AG08395 (cell line): ENCODE measurements at places on chromosomes 4 and X.

DNA sequence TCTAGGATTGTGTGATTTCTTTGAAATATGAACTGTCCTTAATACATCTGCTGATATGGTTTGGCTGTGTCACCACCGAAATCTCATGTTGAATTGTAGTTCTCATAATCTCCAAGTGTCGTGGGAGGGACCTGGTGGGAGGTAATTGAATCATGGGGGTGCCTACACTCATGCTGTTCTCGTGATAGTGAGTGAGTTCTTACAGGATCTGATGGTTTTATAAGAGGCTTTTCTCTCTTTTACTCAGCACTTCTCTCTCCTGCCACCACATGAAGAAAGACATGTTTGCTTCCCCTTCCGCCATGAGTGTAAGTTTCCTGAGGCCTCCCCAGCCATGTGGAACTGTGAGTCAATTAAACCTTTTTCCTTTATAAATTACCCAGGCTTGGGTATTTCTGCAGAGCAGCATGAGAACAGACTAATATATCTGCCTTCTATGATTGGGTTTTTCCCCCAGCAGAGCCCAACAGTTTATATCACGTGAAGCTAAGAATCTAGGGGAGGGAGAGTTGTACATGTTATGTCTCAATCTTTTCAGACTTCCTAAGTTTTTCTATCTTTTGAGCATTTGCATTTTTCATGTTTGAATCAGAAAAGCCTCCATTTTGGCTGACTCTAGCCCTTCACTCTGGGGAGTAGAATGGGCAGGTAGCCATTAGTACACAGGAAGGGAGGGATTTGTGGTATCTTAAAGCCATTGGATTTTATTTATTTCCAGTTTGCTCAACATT, 58.9 kb downstream of the PLAC1 start:
- DNase-seq = peak; percentile 76

GRCh38 chr4:105399532-105400161, 74.2 kb downstream of the PPA2 start:
- DNase-seq = peak; percentile 63

DNA sequence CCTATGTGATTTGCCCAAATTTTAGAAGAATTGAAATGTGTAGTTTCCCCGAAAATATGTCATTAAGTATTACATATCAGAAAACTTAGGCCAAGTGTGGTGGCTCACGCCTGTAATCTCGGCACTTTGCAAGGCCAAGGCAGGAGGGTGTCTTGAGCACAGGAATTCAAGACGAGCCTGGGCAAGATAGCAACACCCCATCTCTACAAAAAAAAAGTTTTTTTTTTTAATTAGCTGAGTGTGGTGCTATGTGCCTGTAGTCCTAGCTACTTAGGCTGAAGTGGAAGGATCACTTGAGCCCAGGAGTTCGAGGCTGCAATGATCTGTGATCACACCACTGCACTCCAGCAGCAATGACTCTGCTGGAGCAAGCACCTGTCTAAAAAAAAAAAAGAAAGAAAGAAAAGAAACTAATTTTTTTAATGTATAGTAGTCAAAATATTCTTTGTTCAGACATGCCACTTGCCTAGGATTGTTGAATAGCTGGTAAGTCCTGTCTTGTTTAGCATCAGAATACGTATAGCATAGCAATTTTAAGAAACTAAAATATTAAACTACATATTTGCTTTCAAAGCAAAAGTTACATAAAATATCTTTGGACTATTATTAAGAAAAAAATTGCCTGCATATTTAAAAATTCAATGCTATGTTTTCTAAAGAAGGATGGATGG, 40.1 kb upstream of the GAB1 start:
- no peak for DNase-seq

GRCh38 chrX:27966492-27966891, 14.8 kb downstream of the DCAF8L1 start:
- DNase-seq = no peak

DNA sequence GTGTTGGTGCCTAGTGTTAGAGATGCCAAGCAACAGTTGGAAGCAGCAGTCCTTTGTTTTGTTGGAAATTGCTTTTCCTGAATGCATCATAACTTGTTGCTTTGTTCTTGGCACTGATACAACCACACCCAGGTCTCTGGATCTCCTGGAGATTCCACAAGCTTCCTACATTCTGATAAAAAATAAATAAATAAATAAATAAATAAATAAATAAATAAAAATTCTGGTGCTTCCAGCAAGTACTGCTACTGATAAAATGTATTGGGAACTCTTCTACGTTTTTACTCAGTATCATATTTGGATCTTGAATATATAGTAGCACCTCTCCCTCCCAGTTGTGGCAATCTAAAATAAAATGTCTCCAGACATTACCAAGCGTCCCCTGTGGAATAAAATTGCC, 62.7 kb upstream of the GRID2 start:
- no peak for DNase-seq

DNA sequence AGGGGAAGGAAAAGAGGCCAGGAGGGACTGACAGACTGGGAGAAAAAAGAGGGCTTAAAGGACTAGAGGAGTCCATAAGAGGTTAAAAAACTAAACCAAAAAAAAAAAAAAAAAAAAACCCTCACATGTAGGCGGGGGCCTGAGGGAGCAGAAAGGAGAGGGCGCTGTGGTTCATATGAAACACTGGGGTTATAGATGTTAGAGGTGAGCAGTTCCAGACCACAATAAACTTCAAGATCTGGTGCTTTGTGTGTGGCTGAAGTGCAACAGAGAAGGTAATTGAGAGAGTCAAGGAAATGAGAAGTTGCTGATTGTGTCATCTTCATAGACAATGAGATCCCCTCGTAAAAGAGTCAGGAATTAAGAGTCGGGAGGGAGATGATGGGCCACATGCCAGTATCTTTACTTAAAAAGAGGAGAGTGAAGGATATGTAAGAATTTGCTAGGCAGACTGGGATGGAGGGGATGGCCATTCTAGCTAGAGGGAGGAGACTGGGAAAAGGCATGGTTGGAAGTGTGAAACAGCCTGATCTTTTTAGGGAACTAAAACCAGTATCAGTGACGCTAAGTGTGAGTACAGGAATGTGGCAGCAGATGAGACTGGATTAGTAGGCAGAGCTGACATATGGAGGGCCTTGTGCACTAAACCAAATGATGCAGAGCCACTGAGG, 18.4 kb upstream of the OGT start:
- DNase-seq = no peak
